ENCODE measurements at places on chromosomes 4 and X.

DNA sequence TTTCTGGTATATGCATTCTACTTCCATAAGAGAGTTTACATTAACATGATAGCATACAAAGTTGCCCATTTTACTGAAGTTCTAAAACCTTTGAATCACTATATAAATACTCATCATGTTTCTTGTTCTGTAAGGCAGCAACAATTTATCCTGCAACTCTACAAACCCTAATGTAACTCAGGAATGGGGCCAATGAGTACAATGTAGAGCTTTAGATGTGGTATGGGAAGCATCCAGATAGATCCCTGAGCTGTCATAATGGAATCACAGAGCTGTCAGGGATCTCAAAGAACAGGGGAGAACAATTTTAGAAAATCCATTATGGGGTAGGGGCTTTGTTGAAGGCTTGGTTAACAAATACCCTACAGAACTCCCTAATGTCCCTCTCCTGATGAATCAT, 88.5 kb downstream of the DCUN1D4 start:
- no peak for DNase-seq

DNA sequence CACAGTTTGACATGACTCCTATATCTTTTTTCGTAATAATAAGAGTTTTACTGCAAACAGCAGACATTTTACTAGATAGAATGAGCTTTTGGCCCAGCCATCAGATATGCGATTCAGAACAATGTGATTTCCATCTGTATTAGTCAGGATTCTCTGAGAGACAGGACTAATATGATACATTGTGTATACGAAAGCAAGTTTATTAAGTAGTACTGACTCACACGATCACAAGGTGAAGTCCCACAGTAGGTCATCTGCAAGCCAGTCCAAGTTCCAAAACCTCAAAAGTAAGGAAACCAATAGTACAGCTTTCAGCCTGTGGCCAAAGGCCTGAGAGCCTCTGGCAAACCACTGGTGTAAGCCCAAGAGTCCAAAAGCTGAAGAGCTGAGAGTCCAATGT, 24.1 kb downstream of the CXCL8 start:
- DNase-seq: no peak

DNA sequence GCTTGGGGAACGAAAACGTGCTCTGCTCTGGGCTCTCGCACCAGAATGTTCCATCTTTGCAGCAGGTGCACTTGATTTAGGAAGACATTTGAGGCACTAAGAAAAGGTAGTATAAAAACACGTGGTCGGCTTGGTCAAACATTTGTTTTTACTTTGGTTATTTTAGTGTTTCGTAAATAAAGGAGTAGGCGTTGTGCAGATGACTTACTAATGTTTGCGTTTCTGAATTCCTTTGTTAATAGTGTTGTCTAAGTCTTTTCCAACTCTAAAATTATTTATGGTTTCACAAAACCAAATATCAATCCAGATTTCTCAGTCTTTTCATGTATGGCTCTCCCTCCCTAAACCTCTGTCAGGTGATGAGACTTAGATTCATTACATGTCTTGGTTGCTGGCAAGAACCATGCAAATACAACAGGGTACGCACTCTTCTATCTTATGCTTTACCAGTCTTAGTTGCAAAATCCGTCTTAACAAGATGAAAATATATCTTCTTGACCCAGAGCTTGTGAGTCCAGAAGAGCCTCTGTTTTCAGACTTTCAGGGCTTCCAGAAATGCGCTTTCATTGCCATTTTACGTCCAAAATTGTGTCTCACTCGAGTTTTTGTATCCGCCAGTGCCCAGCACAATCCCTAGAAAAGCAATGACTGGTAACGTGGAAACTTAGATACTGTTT, 686 bp downstream of the MTHFD2L start:
- DNase-seq: no peak

GRCh38 chr4:78781924-78782323, 5.8 kb downstream of the BMP2K start:
- no peak for DNase-seq

GRCh38 chrX:134241960-134242619, 5.1 kb downstream of the CCDC160 start:
- no peak for DNase-seq

- peak; percentile 49 for DNase-seq
Measured at GRCh38 chrX:39196192-39197102, 395.2 kb downstream of the MID1IP1 start.

- no peak for DNase-seq
Measured at GRCh38 chr4:64713256-64713840, 304.1 kb upstream of the TECRL start.

- DNase-seq: no peak
Measured at GRCh38 chr4:3613967-3614730, 81.9 kb upstream of the LRPAP1 start.

GRCh38 chr4:109298279-109299010, 4.0 kb downstream of the COL25A1 start:
- no peak for DNase-seq

DNA sequence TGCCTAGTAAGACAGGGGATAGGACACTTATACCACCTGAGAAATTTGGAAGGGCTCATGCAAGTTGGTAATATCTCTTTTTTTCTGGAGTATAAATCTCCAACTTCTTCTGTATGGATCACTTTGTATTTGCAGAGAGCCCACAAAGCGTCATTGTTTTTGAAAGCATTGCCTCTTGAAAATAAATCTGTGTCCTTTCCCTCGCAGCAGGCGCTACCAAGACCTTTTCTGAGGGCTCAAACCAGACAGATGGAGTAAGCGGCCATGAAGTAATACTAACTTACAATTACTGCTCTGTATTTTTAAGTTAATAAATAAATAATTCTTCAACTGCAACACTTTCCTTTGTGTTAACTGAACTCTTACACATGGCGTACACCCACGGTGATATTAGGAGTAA, 56.0 kb upstream of the FBXW7 start:
- DNase-seq: no peak

- no peak for DNase-seq
Measured at GRCh38 chr4:147566762-147567161, 50.4 kb upstream of the TMEM184C start.

DNA sequence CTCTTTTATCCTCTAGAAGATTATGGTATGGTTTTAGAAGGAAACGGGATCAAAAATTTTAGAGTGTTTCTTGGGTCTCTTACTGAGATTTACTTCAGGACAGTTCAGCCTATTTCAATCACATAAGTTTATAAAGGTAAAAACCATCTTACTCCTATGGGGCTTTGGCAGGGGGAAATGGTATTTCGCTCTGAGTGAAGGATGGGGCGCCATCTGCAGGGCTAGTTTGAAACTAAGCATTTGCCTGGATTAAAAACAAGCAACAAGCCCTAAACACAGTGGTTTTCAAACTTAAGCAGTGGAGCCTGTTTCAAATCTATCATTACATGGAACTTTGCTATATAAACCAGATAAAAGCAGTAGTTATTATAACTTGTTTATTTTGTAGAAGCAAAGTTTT, 361.5 kb upstream of the FMR1 start:
- DNase-seq: no peak

DNA sequence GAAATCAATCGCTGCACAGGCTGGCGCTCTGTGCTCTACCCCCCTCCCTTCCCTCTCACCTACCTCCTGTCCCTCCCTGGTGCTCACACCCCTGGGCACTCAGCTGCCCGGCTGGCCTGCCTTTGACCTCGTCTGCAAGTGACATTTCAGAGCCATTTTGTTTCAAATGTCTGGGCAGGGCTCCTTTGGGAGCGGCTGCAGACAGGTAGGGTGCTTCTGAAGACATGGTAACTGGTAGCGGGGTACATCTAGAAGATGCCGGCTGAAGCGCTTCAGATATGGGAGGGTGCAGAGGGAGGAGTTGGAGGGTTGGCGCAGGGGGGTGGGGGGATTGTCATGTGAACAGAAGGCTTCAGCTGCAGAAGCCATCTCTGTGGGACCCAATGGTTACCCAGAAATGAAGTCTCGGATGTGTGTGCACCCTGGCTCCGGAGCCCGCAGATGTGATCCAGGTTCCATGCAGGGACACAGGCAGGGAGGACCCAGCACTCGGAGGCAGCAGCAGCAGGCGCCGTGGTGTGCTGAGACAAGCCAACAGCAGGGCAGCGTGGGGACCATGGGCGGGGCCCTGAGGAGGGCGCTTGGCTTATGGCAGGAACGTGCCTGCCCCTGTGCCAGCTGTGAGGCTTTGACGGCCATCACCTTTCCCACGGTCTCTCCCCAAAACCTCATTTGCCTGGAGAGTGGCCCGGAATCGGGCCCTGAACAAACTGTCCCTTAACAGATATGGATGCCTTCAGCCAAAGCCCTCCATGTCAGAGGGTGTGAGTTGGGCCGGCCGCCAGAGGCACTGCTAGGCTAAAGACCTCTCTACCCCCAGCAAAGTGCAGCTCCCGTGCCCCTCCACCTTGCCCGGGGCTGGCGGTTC, 7.6 kb upstream of the DUSP9 start:
- DNase-seq: no peak

- DNase-seq: no peak
Measured at GRCh38 chr4:5365071-5366008, 314.1 kb downstream of the STK32B start.

GRCh38 chr4:69167300-69167699, 47.2 kb downstream of the UGT2B11 start:
- DNase-seq: no peak

DNA sequence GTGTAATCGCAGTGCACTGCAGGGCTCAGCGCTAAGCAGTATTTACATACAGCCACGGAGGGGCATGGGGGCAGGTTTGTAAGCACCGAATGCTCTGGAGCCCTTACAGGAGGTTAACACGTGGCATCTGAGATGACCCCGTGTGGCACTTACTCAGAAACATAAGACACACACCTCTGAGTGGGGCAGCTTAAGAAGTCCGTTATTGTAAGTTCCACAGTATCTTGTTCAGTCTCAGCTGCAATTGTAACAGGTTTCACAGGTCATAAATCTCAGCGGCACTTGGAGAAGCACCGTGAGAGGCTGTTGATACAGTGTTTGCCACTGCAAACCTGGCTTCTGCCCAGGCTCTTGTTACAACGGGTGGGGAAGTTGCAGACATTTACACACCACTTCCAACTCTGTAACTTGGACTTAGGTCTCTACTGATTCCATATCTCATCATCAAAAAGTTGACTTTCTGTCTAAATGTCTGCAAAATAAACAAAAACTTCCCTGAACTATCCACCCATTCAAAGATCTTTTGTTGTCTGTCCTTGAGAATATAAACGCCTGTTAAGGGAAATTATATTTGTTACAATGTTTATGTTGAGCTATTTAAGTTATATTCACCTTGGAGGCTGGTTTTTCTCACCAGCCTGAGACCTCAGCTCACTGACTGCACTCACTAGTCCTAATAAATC, 10.3 kb downstream of the CPLX1 start:
- no peak for DNase-seq

DNA sequence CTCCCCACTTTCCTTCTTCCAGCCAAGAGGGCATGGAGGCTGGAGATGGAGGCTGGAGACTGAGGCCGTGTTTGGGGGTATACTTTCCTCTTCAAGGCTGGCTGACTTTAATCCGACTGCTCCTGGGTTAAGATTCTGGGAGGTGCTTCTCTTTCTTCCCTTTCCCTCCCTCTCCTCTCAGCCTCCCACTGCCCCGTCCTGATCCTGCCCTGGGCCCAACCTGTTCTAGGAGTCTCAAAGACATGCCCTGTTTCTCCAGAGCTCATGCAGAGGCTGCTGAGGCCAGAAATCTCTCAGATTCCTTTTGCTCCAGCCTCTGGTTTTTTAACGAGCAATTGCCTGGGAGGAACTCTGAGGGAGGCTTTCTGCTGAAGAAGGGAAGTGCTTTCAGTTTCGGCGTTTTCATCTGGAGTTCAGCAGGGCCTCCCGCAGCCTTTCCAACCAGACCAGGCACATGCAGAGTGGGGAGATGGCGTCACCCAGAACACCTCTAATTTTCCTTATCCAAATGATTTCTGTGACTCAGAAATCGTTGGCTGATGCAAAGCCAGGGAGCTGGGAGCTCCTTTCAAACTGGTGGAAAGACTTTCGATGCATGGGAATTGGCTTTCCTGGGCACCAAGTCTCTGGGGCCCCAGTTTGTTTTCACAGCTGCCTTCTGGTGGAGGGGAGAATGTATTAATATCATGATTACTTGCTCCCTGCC, 34.5 kb upstream of the FAM9C start:
- no peak for DNase-seq

DNA sequence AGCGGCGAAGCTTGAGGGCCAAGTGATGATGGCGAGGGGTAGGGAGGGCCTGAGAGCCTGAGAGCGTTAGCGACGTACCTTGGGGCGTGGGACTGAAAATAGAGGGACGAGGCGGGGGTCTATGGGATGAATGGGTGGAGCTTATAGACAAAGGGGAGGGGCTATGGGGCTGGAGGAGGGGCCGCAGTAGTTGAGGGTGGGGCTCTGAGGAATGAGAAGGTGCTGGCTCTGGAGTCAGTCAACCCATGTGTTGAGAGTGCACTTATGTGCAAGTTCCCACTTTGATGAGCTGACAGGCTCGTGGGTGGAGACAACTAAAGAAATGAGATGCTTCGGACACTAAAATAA, 488 bp downstream of the TBC1D25 start:
- peak; percentile 62 for DNase-seq

GRCh38 chr4:181674315-181674875, 568.8 kb upstream of the TENM3 start:
- DNase-seq: no peak

DNA sequence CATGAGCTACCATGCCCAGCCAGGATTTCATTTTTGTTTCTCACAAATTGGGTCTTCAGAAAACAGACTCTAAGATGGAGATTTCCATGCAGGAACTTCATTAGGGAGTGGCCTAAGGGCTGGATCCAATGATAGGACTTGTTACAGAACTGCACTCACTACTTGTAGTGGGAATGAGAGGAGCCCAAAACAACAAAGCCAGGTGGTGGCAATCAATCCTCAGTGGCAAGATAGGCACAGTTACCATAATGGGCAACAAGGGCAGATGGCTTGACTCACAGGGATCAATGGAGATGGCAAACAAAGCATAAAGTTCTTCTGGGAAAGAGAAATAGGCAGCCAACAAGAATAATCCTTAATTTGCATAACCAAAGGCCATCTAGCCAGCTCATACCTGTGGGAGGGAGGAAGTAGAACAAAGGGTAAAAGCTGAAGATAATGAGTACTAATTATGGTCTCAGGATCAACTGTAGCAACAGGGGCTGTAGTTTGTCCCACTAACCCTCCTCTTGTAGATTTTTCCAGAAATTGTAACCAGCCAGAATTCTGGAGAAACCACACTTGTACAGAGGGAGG, 72.8 kb upstream of the MAPK10 start:
- no peak for DNase-seq

DNA sequence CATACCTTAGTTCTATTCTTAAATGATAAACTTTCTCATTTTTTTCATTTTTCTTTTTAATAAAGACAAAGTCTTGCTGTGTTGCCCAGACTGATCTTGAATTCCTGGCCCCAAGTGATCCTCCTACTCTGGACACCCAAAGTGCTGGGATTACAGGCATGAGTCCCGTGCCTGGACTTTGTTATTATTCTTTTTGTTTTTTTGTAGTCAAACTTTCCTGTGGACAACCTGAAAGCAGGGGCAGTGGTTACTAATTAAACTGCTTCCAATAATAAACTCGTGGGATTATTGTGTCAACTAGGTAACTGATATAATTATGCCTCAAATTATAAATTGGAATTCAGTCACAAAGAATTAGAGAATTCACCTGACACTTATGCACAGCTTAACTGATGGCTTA, 107.8 kb upstream of the RAPGEF2 start:
- DNase-seq: no peak
